ENCODE measurements at places on chromosomes 7 and 10. TPM values are rescaled to one million over a fixed set of nuclear protein-coding genes. Genes with fewer than 3 reads are reported as not detected.

FAM131B gene
- 0.18 TPM for polyA plus RNA-seq

CFAP69 gene
- polyA plus RNA-seq: 5.1 TPM

CNNM1 gene
- polyA plus RNA-seq: 0.16 TPM

LIPN gene
- not detected for polyA plus RNA-seq

PVRIG gene
- 0.41 TPM for polyA plus RNA-seq

DENND2A gene
- polyA plus RNA-seq: 4.1 TPM

PDE6C gene
- not detected for polyA plus RNA-seq

TPK1 gene
- polyA plus RNA-seq: 5.3 TPM

KLF14 gene
- polyA plus RNA-seq: not detected

EGR2 gene
- 15.5 TPM for polyA plus RNA-seq

AGAP5 gene
- polyA plus RNA-seq: 6.7 TPM

EBLN1 gene
- polyA plus RNA-seq: not detected

ZDHHC6 gene
- 27.8 TPM for polyA plus RNA-seq

NEUROG3 gene
- 0.05 TPM for polyA plus RNA-seq

CSTF2T gene
- polyA plus RNA-seq: 6.2 TPM

OPN4 gene
- polyA plus RNA-seq: not detected

IDI2 gene
- 0.05 TPM for polyA plus RNA-seq

CEP55 gene
- 1.8 TPM for polyA plus RNA-seq

EVX1 gene
- polyA plus RNA-seq: not detected

CNTNAP2 gene
- 0.61 TPM for polyA plus RNA-seq

MSS51 gene
- polyA plus RNA-seq: 3.0 TPM

DKK1 gene
- 7.0 TPM for polyA plus RNA-seq

TEX36 gene
- not detected for polyA plus RNA-seq

CYP3A4 gene
- polyA plus RNA-seq: not detected

BICC1 gene
- polyA plus RNA-seq: 2.3 TPM

SPDYE8 gene
- polyA plus RNA-seq: not detected

NME8 gene
- 0.65 TPM for polyA plus RNA-seq

SLC13A1 gene
- polyA plus RNA-seq: not detected

TAS2R3 gene
- not detected for polyA plus RNA-seq

DNAJB6 gene
- polyA plus RNA-seq: 58.1 TPM

MYO3A gene
- polyA plus RNA-seq: 0.14 TPM

C10orf120 gene
- polyA plus RNA-seq: not detected

ZNF736 gene
- polyA plus RNA-seq: 2.7 TPM

CHN2 gene
- polyA plus RNA-seq: 3.2 TPM

BLOC1S2 gene
- 49.7 TPM for polyA plus RNA-seq

MTURN gene
- polyA plus RNA-seq: 13.5 TPM
